Panc1 (cell line): ENCODE measurements at places on chromosomes 11 and 22. TPM values are rescaled to one million over a fixed set of nuclear protein-coding genes. Genes with fewer than 3 reads are reported as not detected.

The CALCA gene
- total RNA-seq: not detected

The DDTL gene
- not detected for total RNA-seq

The OR6A2 gene
- total RNA-seq: 0.15 TPM

The SYCE3 gene
- total RNA-seq: not detected

The MPZL3 gene
- 1.0 TPM for total RNA-seq

DNA sequence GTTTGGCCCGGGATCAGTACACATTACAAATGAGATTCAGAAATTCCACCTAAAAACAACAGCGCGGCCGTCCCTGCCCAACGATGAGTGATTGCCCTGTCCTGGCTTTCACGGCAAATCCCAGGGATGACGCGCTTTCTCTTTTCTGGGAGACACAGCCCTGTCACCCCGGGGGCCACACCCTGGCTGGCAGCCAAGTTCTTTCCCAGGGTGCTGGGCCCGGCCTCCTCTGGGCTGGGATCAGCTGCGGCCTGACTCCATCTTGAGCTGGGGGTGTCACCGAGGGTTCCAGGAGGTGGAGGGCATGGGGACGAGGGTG lies 82.7 kb downstream of the FBLN1 start:
- no peak for DNase-seq

DNA sequence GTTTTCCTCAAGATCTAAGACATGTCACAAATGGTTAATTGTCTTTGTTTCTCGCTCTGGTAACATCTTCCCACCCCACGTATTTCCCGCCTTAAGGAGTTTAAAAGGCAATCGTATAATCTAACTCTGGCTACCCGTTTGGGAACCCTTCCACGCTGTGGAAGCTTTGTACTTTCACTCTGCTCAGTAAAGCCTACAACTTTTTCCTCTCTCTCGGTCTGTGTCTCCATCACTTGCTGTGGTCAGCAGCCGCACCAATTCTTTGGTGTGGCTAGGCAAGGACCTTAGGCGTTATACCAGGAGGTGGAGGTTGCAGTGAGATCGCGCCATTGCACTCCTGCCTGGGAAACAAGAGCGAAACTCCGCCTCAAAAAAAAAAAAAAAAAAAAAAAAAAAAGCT lies 1430.1 kb downstream of the LRRC4C start:
- no peak for DNase-seq

DNA sequence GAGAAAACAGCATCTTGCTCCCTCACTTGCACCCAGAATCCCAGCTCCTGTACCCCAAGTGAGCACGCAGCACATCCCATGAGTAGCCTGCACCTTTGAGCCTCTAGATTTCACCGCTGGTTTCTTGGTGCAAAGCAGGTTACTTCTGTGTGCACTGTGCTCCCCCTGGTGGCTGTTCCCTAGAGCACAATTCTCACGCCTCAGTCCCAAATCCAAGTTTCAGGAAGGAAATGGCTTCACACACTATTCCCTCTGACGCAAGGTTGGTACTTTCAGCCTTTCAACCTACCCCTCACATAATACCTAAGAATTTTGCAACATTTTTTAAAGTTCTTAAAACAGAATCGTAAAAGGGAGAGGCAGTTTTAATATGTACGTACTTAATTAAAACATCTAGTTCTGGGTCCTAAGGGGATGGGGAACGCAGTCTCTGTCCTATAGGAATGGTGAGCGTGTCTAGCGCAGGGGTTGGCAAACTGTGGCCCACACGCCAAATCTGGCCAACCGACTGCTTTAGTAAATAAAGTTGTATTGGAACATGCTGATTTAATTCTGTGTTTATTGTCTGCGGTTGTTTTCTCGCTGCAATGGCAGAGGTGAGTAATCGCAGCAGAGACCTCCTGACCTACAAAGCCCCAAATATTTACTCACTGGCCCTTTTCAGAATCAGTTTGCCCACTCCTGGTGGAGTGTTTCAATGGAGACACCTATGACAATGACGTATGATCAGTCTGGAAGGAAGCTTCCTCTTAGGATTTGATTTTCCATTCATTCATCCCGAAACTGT lies 27.5 kb downstream of the DHCR7 start:
- DNase-seq: peak; percentile 45

- no peak for DNase-seq
Observed at GRCh38 chr11:72808331-72808798, 5.8 kb upstream of the ATG16L2 start.

- DNase-seq: no peak
Observed at GRCh38 chr11:104136861-104137260, 27.1 kb downstream of the PDGFD start.

GRCh38 chr11:108787105-108787504 lies 122.2 kb downstream of the DDX10 start:
- no peak for DNase-seq

DNA sequence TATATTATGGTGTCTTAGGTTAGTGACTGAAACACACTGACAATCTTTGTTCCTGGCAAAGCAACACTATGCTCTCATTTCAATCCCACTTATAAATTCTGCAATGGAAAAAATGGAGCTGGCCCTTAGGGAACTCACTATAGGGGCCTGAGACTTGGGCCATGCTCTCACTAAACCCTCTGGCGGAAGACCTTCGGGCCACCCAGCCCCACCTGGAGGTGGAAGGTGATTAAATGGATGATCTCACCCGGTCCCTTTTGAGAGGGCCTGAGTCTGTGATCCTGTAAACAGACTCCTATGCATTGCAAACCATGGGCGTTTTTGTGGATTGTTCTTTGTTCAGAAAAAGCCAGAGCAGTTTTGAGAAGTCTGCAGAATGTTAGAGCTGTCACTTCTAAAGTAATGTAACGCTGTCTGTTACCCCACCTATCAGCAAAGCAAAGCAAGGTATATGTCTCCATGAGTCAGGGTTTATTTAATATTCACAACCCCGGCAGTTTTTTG lies 17.0 kb upstream of the CDON start:
- DNase-seq: no peak
